Thymus (tissue), 14 donors: ENCODE measurements at places on chromosomes 4 and X. TPM values are rescaled to one million over a fixed set of nuclear protein-coding genes. Genes with fewer than 3 reads are reported as not detected.

Gene HELQ
- 20.9 TPM for total RNA-seq

Gene ARHGAP6
- total RNA-seq: 0.71 TPM

Gene SHOX
- not detected for total RNA-seq

Gene ANXA10
- 0.19 TPM for total RNA-seq

Gene KLF8
- 0.71 TPM for total RNA-seq

Gene CPZ
- 0.94 TPM for total RNA-seq

Gene MAGEA12
- not detected for total RNA-seq

Gene GPR82
- 0.61 TPM for total RNA-seq

Gene F11
- total RNA-seq: not detected

Gene BST1
- total RNA-seq: 4.1 TPM

Gene SSX1
- total RNA-seq: not detected

- DNase-seq: no peak
Observed at GRCh38 chr4:186149872-186150271, 41.5 kb upstream of the CYP4V2 start.

- no peak for DNase-seq
Observed at GRCh38 chr4:37836838-37837440, 10.5 kb downstream of the PGM2 start.

- DNase-seq: no peak
Observed at GRCh38 chr4:1026115-1026514, 14.7 kb downstream of the FGFRL1 start.

- DNase-seq: no peak
Observed at GRCh38 chr4:54863571-54864255, 206.0 kb downstream of the KIT start.

- DNase-seq: no peak
Observed at GRCh38 chrX:105515561-105515960, 295.1 kb upstream of the TEX13A start.

DNA sequence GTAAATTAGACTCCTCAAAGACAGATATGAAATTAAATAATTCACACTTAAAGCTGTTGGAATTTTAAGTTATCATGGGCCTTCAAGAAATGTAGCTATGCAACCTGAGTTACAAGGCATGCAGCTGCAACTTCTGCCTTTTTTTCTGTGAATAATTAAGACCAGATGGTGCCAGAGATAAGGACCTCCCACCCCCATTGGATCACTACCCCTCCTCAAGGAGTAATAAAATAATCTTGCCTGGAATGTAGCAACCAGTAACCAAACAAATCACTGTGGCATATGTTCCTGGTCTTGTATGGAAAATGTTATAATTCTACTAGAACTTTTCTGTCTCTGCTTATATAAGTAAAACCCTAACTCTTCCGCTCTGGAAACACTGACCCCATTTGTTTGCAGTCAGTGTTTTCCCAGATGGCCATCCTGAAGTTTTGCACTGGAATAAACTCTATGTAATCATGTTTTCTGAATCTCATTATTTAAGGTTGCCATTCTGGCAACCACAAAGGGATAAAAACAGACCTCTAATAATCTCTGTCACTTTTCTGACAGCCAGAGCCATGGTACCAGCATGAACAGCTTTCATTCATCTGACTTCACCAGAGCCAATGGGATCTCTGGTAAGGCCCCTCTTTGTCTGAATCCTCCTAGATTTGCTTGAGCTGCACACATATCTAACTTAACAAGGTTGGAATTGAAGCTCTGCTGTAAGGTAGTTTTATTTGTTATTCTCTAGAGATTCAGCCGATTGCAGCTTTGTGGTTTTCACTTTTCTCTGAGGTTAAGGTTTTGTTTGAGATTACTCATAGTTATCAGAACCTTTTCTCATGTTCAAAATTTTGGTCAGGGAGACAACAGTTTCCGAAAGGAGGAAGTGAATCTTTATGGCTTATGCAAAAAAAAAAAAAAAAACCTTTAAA lies 274.6 kb downstream of the NAF1 start:
- DNase-seq: no peak

GRCh38 chr4:73589887-73590801 lies 30.1 kb downstream of the RASSF6 start:
- no peak for DNase-seq

GRCh38 chr4:142331646-142332045 lies 514.5 kb downstream of the INPP4B start:
- DNase-seq: no peak

GRCh38 chrX:130170752-130171445 lies 863 bp upstream of the RAB33A start:
- no peak for DNase-seq

GRCh38 chr4:62226082-62226481 lies 1026.0 kb downstream of the ADGRL3 start:
- no peak for DNase-seq

DNA sequence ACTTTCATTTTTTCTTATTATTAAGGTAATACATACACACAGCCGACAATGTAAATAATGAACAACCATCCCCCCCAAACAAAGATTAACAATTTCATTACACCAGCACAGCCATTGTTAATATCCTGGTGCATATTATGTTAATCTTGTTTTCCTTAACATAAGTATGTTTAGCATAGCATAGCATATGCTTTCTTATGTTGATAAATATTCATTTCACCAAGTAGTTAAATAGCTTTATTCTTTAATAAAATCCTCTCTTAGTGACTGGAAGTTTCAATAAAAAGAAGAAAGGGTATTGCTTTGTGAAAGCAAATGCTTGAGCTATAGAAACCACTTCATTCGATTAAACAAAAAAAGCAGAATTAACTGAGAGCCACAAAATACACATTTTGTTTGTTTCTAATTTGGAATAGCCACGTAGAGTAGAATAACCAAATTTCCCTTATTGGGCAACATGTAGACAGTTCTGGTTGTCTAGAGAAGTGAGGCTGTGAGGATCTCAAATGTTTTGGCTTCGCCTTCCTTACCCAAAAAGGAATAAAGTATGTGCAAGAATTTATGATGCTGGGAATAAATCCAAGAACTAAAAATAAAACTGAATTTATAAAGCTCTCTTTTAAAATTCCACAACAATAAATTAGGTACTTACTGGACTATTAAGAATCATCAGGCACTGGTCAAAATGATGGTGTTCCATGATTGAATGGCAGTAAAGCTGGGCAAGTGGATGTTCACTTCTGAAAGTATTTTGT lies 118.0 kb downstream of the PDE5A start:
- no peak for DNase-seq

- no peak for DNase-seq
Observed at GRCh38 chr4:169045862-169046584, 36.0 kb upstream of the CBR4 start.

DNA sequence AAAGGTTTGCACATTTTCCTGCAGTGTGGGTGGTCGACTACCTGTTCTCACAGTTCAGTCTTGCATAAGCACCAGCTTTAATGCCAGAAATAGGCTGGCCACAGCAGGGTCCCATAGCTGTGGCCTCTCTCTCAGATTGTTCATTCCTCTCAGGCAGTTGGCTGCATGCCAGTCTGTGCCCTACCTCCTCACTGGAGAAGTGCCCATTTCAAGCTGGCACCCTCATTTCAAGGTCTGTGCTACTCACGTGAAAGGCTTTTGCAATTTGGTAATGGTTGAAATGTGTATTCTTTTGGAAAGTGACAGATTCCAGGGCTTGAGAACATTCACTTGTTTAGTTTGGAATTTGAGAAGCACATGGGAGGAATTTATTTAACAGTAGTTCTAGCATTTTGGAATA lies 28.9 kb upstream of the MTMR1 start:
- no peak for DNase-seq

DNA sequence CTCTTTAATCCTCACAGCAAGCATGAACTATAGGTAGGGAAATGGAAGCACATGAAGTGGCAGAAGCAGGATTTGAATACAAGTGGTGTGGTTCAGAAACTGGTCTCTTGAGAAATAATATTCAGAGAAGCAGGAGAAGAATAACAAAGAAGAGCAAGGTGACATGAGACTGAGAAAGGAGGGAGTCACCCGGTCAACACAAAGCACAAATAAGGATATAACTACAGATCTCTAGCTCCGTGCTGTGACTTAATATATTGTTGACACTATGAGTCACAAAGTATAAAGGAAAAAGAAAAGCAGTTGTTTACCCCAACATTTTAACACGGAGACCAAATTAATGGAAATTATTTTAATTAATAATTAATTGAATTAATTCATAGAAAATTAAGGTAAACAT lies 204.5 kb downstream of the CPE start:
- no peak for DNase-seq

- DNase-seq: no peak
Observed at GRCh38 chr4:74716436-74716765, 77.9 kb downstream of the BTC start.

- DNase-seq: no peak
Observed at GRCh38 chr4:101366331-101366730, 19.0 kb upstream of the PPP3CA start.

DNA sequence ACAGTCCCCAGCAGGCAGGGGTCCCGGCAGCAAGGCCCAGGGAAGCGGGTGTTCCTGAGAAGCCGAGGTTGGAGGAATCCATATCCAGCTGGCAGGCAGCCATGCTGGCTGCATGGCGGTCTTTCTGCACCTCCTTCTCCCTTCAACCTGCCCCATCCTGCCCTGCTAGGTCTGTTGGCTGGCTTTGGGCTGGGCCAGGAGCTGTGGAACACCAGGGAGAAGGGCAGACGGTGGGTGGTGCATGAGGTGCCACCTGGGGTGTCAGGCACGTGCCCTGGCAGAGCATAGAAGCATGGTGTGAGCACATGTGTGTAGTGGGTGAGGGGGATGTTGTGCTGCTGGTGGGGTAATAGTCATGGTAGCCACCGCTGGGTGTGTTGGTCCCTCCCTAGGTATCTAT lies 150.1 kb downstream of the PJA1 start:
- no peak for DNase-seq

DNA sequence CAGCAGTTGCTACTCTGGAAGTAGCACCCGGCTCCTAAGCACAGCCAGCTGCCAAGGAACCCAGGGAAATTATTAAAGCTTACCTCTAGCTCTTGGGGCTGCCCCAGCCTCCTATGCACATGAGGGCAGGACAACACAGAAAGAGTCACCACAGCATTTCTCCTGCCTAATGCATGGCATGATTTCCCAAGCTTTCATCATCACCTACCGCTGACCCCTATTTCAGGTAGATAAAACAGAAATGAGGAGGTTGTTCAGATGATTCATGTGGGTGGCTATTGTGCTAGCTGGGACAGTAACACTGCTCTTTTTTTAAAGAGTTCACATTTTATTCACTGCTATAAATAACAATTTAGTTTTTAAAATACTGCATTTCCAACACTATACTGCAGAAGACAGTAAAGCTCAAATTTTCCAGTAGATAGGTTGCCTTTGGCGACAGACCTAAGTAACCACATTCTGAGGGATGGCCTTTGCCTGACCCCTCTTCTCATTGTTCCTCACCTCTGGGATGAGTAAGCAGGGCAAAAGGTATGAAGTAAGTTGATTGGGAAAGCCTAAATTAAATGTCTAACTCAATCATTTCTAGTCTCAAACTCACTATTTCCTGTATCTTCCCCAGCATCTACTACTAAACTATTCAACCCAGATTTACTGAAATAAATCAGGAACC lies 16.7 kb downstream of the CASK start:
- no peak for DNase-seq

GRCh38 chrX:150508451-150509367 lies 59.7 kb upstream of the MTM1 start:
- DNase-seq: no peak

GRCh38 chr4:83174844-83175414 lies 60.4 kb upstream of the PLAC8 start:
- DNase-seq: no peak

- no peak for DNase-seq
Observed at GRCh38 chr4:185278716-185279115, 69.3 kb downstream of the SNX25 start.

- DNase-seq: no peak
Observed at GRCh38 chrX:110180176-110180927, 137.5 kb downstream of the AMMECR1 start.

DNA sequence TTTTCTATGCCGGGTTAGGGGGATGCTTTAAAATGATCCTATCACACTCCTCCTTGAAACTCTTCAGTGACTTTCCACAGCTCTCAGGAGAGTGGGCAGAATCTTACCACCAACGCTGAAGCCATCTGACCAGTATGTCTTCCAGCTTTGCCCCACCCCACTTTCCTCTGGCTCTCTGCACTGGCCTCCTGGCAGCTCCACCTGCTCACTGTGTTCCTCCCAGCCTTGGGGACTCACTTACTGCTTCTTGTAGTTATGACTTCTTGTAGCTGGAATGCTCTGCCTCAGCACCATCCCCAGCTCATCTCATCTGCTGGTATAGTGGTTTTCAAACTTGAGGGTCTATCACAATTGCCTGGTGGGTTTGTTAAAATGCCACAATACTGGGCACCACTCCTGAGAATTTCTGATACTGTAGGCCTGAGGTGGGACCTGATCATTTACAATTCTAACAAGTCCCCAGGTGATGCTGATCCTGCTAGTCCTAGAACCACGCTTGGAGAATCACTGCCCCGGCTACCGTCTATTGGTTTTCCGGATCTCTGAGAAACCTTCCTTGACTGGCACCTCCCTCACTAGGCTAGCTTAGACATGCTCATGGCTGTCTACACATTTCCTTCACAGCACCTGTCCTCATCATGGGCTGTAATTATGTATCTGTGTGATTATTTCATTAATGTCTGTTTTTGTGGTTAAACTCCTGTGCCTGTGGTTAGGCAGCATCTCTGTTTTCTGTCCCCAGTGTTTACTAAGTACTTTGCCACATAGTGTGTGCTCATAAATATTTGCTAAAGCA lies 152.2 kb downstream of the MGST2 start:
- no peak for DNase-seq

GRCh38 chrX:129785160-129785947 lies 5.6 kb downstream of the SASH3 start:
- DNase-seq: no peak

GRCh38 chr4:94455081-94455480 lies 3.3 kb downstream of the PDLIM5 start:
- no peak for DNase-seq

DNA sequence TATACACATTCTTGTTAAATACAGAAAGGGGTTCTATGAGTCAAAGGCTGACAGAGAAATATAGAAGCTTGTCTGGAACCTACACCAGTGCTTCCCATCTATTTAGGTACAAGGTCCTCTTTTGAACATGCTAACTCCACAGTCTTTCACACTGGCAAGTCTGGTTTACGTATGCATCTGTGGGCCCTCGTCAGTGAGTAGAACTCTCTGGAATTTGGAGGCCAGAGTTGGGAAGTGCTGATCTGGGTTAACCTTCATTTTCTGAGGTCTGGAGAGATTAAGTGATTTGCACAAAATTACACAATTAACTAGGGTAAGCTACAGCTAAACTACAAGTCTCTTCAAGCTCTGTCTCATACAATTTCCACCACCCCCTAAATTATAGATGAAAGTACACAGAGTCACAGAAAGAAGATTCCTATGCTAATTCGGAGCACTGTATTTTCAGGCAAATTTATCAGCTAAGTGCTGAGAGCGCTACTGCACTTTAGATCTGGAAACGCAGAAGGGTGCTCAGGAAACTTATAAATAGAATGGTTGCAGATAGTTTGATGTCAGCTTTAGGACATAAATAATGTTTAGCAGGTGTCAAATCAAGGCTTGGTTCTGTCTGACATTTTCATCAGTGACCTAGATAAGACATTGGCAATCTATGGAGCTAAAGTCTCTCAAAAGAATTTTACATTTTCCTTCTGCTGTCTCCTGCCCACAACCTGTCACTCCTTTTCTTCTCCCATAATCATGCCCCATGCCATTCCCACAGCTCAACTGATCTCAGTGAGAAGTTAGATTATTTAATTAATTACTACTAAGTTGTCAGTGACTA lies 43.0 kb upstream of the PDLIM5 start:
- DNase-seq: no peak
